Tibial artery (tissue), 4 donors: ENCODE measurements at places on chromosomes 5 and 9.

- DNase-seq = no peak
Measured at GRCh38 chr9:20382460-20383071, 239.7 kb downstream of the MLLT3 start.

DNA sequence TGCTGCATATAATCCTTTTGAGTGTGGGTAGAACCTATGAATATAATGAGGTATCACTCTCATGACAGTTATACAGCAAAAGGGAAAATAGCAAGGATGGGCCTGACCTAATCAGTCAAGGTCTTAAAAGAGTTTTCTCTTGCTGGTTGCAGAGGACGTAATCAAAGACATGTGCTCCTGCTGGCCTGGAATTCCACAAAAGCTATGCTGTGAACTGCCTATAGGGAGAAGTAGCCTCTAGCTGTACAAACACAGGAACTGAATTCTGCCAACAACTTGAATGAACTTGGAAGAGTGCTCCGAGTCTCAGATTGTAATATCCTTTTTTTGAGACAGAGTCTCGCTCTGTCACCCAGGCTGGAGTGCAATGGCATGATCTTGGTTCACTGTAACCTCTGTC, 195.6 kb downstream of the PLK2 start:
- no peak for DNase-seq

DNA sequence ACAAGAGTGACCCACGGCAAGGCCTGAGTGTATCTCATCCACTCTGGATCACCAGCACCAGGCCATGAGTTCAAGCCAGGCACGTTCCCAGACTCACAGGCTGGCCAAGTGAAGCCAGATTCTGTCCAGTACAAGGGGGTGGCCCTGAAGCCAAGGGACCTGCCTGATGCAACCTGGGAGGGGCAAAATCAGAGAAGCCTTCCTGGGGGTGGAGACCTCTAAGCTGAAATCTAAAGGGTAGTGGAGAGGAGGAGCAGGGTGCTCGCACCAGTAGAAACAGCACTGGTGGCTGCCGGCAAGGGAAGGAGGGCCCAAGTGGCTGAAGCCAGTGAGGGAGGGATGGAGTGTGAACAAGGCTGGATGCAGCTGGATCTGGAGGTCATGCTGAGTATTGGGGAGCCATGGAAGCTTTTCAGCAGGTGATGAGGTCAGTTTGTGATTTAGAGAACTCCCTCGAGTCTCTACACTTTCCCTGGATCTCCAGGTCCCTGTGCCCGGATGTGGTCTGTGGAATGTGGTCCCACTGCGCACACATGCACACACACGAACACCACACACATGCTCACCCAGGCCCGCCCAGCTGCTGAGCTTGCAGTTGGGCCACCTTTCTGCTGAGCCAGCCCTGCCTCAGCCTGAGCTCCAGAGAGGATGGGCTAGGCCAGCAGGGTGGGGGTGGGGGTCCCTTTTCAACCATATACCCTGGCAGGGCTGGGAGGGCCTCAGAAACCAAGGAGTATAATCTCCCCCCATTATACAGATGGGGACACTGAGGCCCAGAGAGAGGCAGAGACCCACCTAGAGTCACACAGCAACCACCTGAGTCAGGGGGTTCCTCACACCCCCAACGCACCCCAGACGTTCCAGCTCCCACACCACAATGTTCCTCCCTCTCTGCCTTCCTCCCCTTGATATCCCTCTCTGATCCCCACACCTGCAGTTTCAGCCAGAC, 1.6 kb downstream of the PIP5KL1 start:
- DNase-seq = no peak

GRCh38 chr9:104860263-104860662, 67.7 kb downstream of the ABCA1 start:
- no peak for DNase-seq

GRCh38 chr5:73122875-73123810, 2.8 kb downstream of the TMEM171 start:
- no peak for DNase-seq

DNA sequence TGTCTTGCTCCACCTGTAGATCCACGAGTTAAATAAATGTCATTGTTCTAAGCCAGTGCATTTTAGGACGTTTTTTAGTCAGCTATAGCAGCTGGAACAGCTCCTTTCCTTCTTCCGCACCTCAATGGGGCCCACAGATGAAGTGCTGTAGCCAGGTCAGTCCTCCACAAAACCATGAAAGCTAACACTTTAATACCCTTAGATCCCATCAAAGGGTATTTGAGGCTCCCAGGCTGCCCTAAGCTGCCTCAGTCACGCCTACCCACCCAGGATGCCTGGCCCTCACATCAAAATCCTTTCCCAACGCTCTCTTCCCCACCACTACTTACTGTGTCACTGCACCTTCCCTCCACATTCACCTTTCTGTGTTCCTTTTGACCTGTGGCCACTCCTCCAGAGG, 44.1 kb upstream of the ACO1 start:
- no peak for DNase-seq

DNA sequence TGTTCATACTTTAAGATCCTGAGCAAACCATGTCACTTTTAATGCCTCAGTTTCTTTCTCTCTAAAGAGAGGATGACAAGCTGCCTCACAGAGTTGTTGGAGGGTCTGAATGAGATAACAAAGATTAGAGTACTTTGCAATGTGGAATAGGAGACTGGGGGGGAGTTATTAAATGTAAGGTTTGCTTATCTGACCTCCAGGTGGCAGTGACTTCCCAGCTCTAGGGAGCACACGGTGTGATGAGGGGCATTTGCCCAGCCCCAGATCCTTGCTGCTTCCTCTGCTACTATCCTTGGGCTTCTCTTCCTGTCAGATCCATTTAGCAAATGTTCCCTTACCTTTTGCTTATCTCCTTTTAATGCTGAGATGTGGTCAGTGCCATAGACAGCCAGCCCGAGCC, 30.7 kb downstream of the ENHO start:
- no peak for DNase-seq

GRCh38 chr9:124220946-124221451, 36.8 kb upstream of the NEK6 start:
- peak; percentile 73 for DNase-seq

- no peak for DNase-seq
Measured at GRCh38 chr9:84499969-84500582, 159.5 kb upstream of the SLC28A3 start.

DNA sequence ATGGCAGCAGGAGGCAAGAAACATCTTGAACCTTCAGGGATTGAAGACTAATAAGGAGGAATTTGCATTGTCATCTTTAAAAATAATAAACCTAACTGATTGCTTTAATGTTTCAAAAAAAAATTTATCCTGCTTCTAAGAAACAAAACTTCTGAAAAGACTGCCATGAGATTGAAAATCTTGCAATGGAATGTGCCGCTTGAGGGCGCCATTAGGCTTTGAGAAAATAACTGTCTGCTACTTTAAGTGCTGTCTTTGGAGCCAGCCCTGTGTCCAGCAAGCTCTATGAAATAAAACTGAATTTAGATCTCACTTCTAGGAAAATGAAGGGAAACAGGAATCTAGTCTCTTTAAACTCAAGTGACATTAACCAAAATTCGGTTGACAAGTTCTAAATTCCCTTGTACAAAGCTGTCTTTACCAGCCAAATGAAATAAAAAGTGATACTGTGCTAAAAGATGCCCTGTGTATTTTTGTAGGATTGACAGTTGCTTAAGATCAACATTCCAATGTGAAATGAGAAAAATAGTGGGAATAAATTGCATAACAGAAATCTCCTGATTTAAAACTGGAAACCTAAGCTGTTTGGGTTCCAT, 79.4 kb downstream of the ESM1 start:
- peak; percentile 74 for DNase-seq

GRCh38 chr9:114348906-114349482, 19.3 kb downstream of the ORM2 start:
- DNase-seq = peak; percentile 92

- no peak for DNase-seq
Measured at GRCh38 chr5:58703925-58704555, 121.2 kb downstream of the RAB3C start.

- no peak for DNase-seq
Measured at GRCh38 chr9:37676411-37676830, 25.7 kb downstream of the FRMPD1 start.

DNA sequence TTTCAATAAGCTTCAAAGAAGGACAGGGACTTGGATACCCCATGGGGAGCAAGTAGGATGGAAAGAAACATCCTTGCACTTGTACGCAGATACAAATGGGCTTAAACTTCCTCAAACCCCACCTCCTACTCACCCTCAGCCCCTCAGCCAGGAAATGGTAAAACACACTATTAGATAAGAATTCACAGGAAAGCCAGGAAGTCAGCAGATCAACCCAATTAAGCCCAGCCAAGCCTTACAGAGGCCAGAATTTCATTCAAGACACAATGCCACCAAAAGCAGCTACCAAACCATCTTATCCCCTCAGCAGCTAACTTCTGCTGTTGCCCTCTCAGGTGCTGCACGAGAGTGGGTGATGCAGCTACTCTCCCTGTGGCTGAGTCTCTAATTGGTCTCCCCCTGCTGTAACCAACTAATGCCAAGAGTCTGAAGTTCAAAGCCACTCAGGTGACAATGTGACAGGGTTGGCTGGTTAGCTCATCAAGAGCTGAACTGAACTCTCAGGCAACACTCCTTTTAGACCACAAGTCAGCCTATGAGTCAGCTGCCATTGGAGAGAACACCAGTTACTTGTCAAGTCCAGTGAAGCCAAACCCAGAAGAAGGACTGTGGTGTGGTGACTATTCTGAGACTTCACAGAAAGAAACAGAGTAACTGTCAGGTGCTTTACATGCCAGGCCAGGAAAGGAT, 201.9 kb downstream of the ZNF608 start:
- no peak for DNase-seq
